GM04504 (cell line): ENCODE measurements at places on chromosomes 2 and 18.

DNA sequence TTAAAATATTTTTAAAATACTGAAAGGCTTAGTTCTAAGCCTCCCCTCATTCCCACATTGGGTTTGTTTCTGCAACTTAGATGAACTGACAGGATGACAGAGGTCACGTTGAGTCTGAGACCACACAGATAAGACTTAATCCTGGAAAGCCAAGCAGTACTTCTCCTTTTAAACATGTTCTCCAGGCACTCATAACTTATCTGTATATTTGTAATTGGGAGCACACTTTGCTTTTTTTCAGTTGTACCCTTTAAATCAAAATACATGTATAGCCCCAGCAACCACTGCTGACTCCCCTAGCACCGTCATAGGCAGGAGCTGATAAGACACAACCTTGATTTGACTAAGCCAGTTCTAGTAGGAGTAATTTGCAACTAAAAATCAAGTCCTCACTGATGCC, 394.8 kb downstream of the PID1 start:
- no peak for DNase-seq

GRCh38 chr18:59593291-59593717, 103.9 kb downstream of the CCBE1 start:
- DNase-seq: peak; percentile 66

- no peak for DNase-seq
Measured at GRCh38 chr2:23311186-23311585, 73.8 kb upstream of the KLHL29 start.

- DNase-seq: no peak
Measured at GRCh38 chr2:191114403-191114886, 36.3 kb downstream of the STAT4 start.

DNA sequence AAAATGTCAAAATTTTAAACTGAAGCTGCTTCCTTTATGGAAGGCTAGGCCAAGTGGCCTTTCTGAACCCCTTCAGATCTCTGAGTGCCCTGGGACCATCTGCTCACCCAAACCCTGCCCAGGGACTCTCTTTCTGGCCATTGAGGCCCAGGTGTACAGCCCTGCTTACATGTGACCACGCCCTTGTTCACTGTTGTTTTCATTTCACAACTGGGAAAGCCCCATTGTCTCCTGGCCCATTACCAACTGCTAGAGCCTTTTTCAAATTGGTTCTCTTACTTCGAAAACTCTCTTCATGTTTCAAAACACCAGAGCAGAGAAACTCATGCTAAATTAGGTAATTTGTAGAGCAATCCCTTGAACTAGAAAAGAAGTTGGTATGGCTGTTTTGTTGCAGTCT, 219.5 kb upstream of the TANK start:
- DNase-seq: no peak

DNA sequence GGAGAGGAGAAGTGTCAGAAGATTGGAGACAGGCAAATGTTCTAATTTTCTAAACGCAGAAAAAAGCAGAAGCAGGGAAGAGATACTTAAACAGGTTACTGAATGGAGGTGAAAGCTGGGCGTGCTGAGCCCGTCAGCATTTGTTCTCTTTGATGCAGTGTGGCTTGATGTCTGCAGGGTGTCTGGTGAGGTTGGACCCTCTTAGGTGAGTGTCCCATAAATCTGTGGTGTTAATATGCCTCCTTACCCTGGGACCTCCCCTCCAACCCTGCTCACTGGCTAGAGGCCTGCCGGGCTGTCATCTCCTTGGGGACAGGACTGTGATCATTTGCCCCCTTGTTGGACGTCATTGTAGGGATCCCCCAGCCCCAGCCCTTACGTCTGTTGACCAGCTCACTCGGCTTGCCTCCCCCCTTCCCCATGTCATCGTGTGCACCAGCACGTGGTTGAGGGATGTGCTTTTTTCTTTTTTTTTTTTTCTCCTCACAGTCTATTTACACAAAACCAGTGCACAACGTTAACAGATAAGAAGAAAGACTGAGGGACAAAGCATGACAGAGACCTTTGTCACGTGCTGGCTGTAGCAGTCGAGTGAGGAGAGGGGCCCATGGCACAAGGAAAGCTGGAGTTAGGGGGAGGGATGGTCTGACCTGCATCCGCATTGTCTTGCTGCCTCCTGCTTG, 56.4 kb downstream of the NCK2 start:
- DNase-seq: no peak

GRCh38 chr2:28613186-28613585, 117.3 kb downstream of the PLB1 start:
- DNase-seq: no peak

DNA sequence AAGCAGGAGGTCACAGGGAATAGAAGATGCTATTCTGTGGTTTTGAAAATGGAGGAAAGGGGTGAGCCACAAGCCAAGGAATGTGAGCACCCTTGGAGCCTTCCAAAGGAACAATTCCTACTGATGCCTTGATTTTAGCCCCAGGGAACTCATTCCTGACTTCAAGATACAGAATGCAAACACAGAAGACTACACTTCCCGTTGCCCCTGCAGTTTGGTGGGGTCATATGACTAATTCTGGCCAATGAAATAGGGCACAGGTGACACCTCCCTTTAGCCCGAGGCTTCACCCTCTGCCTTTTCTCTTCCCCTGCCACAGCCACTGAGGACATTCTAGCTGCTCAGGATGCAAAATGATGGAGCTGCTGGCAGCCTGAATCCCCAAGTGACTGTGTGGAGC, 126.1 kb downstream of the INHBB start:
- no peak for DNase-seq

- DNase-seq: no peak
Measured at GRCh38 chr2:32652555-32653209, 24.8 kb downstream of the TTC27 start.

DNA sequence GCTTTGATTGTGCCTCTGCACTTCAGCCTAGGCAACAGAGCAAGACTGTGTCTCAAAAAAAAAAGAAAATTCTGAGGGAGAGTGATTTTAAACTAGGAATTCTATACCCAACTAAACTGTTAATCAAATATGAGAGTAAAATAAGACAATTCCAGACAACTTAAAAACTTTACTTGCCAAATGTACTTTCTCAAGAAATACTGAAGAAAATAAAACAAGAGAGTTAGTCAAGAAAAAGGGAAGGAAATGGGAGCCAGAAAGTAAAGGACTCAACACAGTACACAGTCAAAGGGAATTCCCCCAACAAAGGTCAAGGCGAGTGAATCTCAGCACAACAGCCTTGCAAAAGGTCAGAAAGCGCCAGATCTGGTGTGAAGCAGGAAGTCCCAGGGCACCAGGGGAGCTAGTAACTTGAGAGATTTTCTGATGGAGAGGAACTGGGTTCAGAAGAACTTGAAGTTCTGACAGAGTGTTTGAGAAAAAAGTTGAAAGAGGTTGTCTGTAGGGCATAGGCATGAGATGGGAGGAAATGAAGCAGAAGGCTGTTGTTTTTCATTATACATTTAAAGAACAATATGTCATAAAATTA, 22.6 kb upstream of the TBC1D8 start:
- DNase-seq: no peak

- no peak for DNase-seq
Measured at GRCh38 chr2:73295751-73296400, 2.5 kb upstream of the EGR4 start.

DNA sequence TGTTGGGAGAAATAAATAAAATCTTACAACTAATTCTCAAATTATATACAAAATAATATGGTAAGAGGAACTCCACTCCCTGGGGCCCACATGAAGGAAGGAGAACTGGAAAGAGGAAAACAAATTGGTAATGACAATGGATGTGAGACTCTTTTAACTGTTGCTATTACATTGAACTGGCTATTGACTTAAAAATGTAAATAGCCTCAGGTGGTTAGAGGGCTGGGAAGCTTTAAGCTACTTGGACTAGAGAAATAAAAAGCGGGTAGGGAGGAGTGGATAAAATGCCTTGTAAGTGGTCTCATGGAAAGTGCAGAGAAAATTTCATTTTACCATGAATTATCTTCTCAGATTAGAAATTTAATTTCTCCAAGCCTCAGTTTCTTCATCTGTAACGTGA, 64.1 kb downstream of the KCNJ3 start:
- no peak for DNase-seq

DNA sequence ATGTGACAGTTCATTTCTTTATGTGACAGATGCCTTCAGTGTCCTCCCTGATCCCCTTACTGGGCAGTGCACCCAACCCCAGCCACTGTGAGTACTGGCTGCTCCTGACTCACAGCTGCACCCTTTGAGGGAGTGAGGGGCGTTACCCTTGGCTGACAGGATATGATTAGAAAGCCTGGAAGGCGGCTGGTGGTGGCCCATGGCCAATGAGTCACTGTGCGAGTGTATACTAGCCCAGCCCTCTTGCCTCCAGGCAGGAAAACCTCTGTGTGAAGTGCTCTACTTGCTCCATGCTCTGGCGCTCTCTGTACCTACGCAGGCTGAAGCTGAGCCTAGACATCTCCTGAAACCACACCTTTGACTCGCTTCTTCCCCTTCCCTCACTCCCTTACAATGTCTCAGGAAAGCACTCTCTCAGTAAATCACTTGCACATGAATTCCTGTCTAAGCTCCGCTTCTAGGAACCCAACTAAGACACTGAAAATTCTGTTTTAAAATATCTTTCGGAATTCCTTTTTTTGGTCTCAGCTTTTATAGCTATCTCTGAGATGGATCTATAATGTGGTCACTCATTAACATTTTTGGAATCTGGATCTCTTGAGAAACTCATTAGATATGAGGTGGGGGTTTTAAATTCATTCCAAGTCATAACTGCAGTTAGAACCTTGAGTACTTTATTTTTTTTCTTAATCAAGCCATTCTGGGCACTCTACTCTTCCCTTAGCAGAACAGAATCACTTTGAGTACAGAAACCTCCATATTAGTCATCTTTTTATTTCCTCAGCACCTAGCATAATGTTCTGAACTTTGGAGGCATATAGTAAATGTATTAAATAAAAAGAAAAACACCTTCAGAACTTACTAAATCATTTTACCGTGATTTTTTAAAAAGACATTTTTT, 25.3 kb upstream of the STAM2 start:
- DNase-seq: peak; percentile 96

DNA sequence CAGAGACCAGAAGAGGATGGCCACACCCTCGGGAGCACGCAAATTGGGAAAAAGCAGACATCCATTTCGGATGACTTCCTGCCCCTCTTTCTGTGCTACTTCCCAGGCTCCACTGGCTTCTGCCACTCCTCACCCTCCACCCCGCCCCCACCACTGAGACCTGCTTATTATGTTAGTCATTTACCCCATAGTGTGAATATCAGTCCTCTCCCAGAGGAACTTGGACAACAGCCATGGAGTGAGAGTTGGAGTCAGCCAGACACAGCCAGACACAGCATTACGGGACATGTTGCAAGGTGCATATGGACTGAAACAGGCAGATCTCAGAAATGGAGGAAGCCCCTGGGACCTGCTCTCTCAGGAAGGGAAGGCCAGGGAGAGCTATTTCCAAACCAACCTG, 51.8 kb downstream of the CTIF start:
- peak; percentile 89 for DNase-seq

DNA sequence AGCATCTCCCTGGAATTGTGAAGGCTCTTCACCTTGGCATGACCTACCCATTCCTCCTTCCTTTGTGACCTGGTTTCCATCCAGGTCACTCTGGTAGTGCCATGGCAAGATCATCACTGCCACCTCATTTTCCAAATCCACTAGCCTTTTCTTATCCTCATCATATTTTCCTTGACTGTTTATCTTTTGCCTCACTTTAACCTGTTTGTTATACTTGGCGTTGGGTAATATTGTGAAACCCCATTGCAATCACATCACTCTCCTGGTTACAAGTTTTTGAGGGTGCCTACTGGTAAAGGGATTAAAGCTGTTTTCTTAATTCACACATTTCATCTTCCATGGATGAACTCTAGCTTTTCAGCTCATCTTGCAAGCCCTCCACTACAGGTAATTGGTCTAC, 39.1 kb upstream of the IGFBP2 start:
- DNase-seq: no peak

GRCh38 chr2:227416701-227417100, 29.0 kb upstream of the SCYGR1 start:
- no peak for DNase-seq

DNA sequence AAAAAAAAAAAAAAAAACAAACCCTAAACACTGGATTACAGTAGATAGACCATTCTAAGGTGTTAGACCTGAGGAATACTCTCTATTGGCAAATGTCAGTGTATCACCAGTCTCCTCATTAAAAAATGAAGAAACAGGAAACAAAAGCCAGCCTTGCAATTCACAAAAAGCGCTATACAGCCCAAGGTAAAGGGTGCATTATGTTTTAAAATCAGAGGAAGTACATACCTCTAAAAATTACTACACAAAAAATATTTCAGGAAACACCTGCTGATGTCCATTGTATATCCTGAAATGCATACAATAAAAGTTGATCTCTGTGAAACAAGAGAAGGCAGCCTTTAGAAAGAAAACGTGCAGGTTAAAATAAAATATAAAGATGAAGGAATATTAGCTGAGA, 54.9 kb upstream of the TSPYL6 start:
- no peak for DNase-seq

DNA sequence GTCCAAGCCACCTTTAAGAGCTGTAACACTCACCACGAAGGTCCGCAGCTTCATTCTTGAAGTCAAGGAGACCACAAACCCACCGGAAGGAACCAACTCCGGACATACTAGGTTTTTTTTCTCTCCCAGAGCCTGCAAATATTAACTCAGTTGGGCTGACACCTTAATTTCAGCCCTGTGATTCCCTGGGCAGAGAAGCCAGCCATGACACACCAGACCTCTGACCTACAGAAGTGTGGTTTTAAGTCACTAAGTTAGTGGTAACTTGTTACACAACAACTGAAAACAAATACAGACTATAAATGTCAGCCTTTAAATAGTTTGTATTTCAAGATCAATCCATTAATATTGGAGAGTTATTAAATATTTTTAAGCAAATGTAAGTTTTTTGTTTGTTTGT, 855.1 kb downstream of the TMEM182 start:
- no peak for DNase-seq

- no peak for DNase-seq
Measured at GRCh38 chr18:42807887-42808286, 307.6 kb downstream of the RIT2 start.

GRCh38 chr2:2294183-2294690, 36.8 kb downstream of the MYT1L start:
- DNase-seq: no peak

- DNase-seq: no peak
Measured at GRCh38 chr2:174493549-174494331, 6.9 kb upstream of the GPR155 start.

DNA sequence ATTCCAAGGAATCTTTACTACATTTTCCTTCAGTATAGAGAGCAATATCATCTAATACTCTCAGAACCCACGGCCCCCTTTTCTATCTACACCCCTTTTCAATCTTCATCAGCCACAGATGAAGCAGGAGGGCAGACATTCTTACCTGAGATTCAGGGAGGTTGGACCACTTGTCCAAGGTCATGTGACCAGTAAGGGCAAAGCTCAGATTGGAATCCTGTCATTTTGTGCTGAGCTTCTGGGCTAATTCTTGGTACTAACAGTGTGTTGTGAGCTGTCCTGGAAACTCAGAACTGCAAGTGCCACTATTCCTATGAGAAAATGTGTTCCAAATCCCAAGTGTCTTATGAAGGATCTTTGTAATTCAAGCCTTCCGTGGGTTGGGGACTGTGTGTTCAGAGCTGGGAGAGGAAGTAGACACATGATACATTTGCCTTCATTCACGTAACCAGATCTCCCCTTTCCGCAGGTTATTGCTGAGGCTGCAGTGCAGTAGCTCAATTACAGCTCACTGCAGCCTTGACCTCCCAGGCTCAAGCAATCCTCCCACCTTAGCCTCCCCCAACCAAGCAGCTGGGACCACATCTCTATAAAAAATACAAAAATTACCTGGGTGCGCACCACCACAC, 3.3 kb downstream of the CHRNA1 start:
- DNase-seq: no peak

- DNase-seq: peak; percentile 27
Measured at GRCh38 chr2:40642237-40642636, 190.3 kb upstream of the SLC8A1 start.

- DNase-seq: no peak
Measured at GRCh38 chr2:155839991-155840390, 492.5 kb downstream of the NR4A2 start.
